ENCODE measurements at places on chromosomes 5 and 9. TPM values are rescaled to one million over a fixed set of nuclear protein-coding genes. Genes with fewer than 3 reads are reported as not detected.

RANBP3L gene
- total RNA-seq = not detected

DNA sequence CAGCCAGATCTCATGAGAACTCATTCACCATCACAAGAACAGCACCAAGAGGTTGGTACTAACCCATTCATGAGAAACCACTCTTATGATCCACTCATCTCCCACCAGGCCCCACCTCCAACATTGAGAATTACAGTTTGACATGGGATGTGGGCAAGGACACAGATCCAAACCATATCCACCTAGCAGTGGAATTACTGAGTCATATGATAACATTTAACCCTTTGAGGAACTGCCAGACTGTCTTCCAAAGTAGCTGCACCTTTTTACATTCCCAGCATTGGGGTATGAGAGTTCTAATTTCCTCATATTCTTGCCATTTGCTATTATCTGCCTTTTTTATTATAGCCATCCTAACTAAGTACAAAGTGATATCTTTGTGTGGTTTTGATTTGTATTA lies 51.9 kb downstream of the CTNNA1 start:
- no peak for DNase-seq

LRRC70 gene
- total RNA-seq = 1.2 TPM

- DNase-seq = no peak
Observed at GRCh38 chr9:130446101-130446861, 1.5 kb downstream of the ASS1 start.

- no peak for DNase-seq
Observed at GRCh38 chr5:99807346-99807745, 727.8 kb upstream of the FAM174A start.

All from activated CD8-positive, alpha-beta memory T cell treated with anti-CD3 and anti-CD28 coated beads, Interleukin-2, amount 10 ng/mL, durations not matched to agents 7 days and 5 days (primary cell).